ENCODE measurements at places on chromosomes 16 and 17.

- DNase-seq = no peak
Observed at GRCh38 chr17:69231521-69231920, 2.9 kb upstream of the ABCA10 start.

DNA sequence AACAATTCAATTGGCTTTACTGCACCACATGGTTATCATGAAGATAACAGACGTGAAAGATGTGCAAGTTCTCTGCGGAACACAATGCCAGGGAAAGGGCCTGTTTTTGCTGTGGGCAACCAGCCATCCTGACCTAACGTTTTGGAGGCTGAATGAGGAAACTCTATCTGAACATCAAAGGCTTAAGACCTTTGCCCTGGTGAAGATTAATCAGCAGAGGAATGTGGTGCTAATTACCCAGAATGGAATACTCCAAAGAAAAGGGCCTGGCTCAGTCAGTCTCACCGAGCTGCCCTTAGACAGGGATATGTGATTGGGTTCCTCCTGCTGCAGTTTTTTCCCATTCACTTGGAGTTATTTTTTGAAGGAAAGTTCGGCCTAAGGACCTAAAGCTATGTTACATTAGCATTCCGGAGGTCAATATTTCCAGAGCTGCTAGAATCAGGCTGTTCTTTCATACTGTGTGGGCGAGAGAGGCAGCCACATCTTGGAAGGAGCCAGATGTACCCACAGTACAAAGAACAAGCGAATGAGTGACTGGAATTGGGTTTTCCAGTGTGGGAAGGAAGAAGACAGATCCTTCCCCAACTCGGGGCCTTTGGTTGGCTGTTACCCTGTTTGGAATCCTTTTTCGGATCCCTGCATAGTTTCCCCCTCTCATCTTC is 15.5 kb downstream of the ASIC2 start:
- no peak for DNase-seq

GRCh38 chr17:69492410-69493071 is 78.0 kb downstream of the MAP2K6 start:
- no peak for DNase-seq

DNA sequence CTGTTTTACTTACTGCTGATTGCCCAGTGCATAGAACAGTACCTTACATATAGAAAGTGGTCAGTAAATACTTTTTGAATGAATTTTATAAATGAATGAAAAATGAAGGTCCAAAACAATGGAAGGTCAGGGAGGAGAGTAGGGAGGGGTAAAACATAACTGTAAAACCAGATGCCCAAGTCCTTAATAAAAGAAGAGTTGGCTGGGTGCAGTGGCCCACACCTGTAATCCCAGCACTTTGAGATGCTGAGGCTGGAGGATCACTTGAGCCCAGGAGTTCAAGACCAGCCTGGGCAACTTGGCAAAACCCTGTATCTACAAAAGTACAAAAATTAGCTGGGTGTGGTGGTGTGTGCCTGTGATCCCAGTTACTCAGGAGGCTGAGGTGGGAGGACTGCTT is 108.2 kb downstream of the BRIP1 start:
- DNase-seq = no peak

GRCh38 chr16:69111216-69111875 is 5.9 kb downstream of the HAS3 start:
- DNase-seq = no peak

DNA sequence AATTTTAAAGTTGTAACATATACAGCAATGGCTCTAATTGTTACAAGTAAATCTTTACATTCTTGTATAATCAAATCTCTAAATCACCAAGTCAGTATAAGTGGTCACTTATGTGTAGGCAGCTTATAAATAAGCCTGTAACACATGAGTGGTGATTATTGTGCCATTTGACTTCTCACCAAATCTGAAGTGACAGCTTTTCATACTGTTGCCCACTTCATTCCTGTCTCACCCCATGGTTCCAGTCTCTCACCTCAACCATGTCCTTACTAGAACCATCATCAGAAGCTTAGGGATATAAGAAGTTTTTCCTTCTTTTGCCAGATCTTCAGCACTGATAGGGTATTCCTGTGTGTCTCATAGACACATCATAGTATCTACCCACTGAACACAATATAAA is 23.5 kb downstream of the TNRC6A start:
- DNase-seq = no peak

DNA sequence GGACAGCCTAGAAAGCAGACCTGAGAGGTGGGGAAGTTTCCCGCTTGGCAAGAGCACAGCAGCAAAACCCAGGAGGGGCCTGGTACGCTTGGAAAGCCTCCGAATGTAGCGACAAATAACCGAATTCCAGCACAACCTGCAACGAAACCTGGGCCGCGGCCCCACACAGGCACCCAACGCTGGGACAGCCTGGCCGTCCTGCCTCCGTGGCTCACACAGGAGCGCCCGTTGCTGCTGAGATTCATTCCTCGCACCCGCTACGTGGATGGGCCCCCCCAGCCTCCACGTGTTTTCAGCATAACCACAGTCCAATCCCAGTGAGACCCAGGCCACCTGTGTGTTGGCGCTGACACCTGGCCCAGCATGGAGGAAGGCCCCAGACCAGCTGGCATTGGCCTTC is 42.9 kb downstream of the LMF1 start:
- DNase-seq = no peak

GRCh38 chr16:46996391-46996790 is 22.9 kb upstream of the DNAJA2 start:
- DNase-seq = no peak

DNA sequence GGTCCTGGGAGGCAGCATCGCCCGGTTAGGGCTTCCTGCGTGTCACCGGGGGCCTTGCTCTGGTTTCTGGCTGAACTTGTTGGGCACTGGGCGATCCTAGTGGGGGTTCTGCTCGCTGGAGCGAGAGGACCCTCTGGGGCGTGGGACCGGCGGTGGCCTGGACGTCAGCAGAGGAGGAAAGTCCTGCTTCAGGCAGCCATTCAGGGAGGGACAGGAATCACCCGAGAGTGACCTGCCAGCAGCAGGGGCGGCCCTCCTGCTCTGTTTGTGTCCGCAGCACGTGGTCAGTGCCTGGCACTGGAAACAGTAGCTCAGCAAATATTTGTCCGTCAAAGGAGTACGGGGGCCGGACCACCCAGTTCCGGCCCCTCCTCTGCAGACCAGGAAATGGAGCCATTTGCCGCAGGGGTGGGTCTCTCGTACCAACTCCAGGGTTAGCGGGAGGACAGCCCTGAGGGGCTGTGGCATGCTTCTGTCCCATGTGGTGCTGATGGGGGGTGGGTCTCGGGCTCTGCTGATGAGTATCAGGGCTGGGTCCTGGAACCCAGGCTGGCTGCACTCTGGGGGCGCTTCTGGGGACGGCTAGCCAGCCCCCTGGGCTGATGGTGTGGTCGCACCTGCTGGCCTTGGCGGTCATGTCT is 48.3 kb downstream of the BAIAP2 start:
- no peak for DNase-seq

DNA sequence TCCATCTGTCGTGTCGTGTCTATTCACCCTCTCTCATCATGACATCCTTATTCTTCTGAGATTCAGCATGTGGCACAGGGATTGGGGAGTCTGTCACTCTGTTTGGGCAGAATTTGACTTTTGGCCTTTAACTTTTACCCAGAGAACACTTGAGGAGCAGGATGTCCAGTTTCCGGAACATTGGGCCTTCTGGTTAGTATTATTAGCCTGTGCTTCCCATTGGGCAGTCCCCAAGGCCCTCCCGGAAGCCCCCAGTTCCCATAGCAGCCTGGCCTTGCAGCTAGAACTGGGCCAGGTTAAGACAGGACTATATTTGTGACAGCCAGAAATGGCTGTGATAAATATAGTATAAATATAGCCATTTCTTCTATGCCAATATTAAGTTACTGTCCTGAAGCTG is 9.6 kb downstream of the SCN4A start:
- no peak for DNase-seq

GRCh38 chr17:37358098-37358829 is 17.5 kb upstream of the C17orf78 start:
- peak; percentile 15 for DNase-seq

DNA sequence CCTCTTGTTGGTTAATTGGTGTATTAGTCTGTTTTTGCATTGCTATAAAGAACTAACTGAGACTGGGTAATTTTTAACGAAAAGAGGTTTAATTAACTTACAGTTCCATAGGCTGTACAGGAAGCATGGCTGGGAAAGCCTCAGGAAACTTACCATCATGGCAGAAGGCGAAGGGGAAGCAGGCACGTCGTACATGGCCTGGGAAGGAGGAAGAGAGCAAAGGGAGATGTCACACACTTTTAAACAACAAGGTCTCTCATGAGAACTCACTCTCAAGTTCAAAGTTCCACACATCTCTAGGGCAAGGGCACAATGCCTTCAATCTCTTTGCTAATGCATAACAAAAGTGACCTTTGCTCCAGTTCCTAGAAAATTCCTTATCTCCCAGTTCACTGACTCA is 125.0 kb upstream of the IRX5 start:
- no peak for DNase-seq

- DNase-seq = no peak
Observed at GRCh38 chr16:24838554-24839266, 7.1 kb upstream of the SLC5A11 start.

DNA sequence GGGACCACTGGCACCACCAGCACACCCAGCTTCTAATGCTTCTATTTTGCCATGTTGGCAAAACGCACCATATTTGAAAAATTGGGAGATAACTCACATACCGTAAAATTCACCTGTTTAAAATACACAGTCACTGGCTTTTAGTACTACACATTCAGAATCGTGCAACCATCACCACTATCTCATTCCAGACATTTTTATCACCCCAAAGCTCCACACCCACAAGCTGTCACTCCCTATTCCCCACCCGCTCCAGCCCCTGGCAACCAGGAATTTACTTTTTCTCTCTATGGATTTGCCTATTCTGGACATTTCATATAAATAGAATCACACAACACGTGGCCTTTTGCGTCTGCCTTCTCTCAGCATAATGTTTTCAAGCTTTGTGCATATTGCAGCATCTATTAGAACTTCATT is 25.0 kb downstream of the PPL start:
- DNase-seq = no peak

DNA sequence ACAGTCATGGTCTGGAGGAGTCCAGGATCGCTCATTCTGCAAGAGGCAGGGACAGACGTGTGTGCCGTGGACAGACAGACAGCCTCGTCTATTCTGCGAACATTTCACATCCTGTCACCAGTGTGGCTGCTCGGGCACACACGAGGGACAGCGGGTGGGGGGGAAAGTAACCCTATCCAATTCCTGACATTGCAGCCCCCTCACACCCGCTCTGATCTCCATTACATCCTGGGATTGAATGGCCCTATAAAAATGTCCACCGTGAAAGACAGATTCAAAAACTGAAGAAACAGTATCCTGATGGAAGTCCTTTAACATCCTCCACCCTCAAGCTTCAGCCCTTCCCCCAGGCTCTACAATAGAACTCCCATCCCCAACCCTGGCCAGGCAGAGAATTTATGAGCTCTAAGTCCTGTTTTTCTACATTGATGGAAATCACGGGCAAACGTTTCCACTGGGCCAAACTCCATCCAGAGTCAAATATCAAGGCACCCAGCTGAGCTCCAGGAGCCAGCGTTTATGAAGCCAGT is 39.4 kb downstream of the HS3ST3A1 start:
- no peak for DNase-seq

DNA sequence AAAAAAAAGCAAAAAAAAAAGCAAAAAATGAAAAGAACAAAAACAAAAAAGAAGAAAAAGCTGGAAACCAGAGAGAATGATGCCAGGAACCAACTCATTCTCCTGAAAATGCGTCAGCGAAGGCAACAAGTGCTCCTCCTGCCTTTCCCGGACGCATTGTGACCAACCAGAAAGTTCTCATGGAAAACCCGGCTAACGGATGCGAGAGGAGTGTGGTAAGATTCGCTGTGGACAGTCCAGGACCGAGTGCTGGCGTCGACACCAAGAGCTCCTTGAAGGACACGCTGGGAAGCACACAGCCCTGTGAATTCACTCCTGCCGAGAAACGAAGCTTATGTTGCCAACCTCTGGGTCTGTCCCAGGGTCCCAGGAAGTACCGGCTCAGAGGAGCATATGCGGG is 43.4 kb downstream of the METRNL start:
- DNase-seq = no peak

DNA sequence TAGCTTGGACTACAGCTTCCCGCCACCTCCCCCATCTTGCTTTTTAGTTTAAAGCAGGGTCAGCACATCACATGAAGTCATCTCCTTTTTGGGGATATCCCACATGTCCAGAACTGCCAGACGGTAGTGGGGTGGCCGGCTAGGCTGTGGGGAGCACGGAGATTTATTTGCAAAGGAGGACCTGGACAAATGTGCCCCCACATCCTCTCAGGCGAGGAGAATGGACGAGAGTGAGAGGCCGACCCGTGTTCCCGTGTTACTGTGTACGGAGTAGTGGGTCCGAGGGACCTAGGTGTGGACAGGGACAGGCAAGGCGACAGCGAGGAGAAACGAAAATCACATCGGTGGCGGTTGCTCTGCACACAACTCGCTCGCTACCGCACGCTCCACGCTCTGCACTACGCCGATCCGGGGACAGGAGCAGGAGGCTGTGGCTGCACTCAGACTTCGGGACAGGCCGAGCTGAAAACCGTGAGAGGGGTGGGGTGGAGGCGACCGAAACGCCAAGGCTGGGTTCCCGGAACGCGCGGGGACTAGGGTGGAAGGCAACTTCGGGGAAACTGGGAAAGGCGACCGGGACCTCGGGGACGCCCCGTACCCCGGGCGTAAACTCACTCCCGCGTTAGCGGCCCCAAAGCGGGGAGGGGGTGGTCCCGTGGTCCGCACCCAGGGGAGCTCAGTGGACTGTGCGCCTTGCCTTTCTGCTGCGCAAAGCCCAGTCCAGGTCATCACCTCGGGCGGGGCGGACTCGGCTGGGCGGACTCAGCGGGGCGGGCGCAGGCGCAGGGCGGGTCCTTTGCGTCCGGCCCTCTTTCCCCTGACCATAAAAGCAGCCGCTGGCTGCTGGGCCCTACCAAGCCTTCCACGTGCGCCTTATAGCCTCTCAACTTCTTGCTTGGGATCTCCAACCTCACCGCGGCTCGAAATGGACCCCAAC is at the start of gene MT1A:
Gene MT1A, plus strand, starts transcription at position 853 of the 937 bp plus-strand sequence. Its CDS starts 73 bp downstream, at position 926.
- no peak for DNase-seq

GRCh38 chr17:51085150-51085805 is 35.4 kb downstream of the SPAG9 start:
- no peak for DNase-seq

DNA sequence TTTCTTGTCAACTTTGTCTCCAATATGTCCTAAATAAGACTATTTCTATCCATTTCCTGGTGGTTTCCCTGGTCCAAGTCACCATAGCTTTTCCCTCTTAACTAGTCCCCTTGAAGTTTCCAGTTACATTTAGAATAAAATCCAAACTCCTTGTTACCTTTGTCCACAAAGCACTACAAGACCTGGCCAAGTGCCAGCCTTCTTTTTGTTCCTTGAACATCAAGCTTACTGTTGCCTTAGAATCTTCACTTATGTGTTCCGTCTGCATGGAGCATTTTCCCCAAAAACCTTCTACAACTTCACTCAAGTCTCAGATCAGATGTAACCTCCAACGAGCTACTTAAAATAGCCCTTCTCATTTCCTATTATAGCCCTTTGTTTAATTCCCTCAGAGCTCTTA is 101.4 kb downstream of the ITFG1 start:
- no peak for DNase-seq

GRCh38 chr16:24906199-24906808 is 60.5 kb downstream of the SLC5A11 start:
- no peak for DNase-seq

GRCh38 chr16:86307514-86307903 is 202.8 kb upstream of the FOXF1 start:
- DNase-seq = no peak

All from NCI-H446 treated with DMSO at 0.1 percent for 48 hours (cell line).